ENCODE measurements at places on chromosomes 7 and 10. TPM values are rescaled to one million over a fixed set of nuclear protein-coding genes. Genes with fewer than 3 reads are reported as not detected.

DNA sequence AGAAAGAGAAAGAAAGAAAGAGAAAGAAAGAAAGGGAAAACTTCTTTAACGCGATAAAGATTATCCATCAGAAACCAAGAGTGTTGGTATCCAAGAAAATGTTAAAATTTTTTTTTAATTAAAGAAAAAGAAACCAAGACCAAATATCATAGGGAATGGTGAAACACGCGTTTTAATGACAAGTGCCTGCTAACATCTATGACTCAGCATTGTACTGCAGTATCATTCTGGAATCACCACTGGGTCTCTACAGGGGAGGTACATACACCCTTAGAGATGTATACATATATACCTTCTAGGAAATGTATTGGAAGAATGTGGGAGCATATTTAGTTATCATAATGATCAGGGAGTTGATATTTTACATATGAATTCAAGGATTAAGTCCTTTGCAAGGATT is 32.1 kb upstream of the PIK3AP1 start:
- DNase-seq, result no peak

DNA sequence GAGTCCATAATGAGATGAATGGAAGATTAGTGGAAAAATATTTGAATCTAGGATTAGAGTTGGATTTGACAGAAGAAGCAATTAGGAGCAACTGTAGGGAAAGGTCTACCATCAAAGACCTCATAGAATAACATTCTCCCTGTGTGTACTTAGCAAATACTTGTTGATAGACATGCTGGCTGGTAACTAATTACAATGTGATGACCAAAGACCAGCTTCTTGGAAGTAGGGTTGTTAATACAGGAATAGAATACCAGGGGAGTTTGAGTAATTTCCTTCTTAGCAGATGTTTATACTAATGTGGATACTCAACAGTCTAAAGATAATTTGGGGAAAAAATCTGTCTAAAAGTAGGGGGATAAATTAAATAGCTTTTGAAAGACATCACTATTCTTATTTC is 357.5 kb upstream of the BMPER start:
- no peak for DNase-seq

DNA sequence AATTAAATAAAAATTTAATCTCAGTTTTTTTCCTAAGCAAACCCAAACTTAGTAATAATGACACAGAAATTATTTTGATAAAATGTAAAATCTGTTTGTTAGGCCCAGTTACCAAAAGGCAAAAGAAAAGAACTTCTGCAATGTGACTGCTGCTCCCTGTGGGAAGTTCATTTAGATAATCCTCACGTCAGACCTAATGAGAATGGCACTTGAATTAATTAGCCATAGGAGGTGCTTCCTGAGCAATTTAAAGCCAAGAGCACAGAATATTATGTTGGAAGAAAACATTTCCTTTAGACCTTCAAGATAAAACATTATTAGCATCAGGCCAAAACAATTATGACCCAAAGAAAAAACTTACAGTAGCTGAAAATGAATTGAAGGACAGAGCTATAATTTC is 19.4 kb downstream of the SPAM1 start:
- DNase-seq, result no peak

GRCh38 chr10:77325233-77325537 is 312.4 kb downstream of the KCNMA1 start:
- no peak for DNase-seq

DNA sequence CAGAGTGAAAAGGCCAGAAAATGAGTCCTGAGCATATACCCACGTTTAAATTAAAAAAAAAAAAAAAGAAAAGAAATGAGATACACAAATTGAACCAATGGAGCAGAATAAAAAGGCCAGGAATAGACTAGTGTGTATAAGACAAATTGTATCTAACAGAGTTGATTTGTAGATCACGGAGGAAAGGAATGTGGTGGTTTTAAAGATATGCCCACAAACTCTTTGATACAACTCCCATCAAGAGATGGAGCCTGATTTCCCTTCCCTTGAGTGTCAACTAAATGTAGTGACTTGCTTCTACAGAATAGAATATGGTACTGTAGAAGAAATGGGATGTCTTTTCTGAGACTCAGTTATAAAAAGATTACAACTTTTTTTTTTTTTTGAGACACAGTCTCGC is 10.4 kb downstream of the SYPL1 start:
- no peak for DNase-seq

Gene TEX47
- not detected for total RNA-seq

GRCh38 chr10:46285300-46285699 is 1.5 kb upstream of the ANTXRL start:
- no peak for DNase-seq

Measured in fibroblast of villous mesenchyme (primary cell).